ENCODE measurements at places on chromosomes 2 and 18.

GRCh38 chr2:60794271-60794863, 38.3 kb downstream of the PAPOLG start:
- no peak for DNase-seq

- no peak for DNase-seq
Measured at GRCh38 chr2:238507836-238508235, 81.1 kb downstream of the ASB1 start.

DNA sequence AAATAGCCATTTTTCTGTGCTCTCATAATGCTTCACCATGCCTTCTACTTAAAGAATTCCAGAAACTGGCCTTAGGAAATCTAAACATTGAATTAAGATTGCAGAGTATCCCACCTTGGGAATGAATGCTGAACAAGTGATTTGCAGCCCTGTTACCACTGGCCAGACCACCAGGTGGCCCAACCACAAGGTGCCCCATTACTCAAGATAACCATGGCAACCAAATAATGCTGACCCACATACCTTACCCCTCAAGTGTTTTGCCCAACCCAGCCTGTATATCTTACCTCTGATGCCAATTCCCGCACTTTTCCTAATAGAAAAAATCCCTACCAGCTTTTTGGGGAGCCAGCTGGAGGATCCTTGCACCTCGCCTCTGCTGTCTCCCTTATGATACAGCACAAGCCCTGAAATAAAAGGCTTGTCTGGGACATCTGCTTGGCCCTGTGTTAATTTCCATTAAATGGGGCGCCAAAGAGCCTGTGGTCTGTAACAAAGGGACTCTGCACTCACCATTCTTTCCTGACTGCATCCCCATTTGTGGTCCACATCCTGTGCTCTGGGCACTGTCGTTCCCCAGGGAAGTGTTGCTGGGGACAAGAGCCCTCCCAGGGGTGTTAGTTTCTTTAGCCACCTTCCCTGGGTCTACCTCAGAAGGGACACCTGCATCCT, 17.3 kb upstream of the KCNF1 start:
- DNase-seq: no peak

- no peak for DNase-seq
Measured at GRCh38 chr2:208359632-208359986, 47.0 kb upstream of the PTH2R start.

DNA sequence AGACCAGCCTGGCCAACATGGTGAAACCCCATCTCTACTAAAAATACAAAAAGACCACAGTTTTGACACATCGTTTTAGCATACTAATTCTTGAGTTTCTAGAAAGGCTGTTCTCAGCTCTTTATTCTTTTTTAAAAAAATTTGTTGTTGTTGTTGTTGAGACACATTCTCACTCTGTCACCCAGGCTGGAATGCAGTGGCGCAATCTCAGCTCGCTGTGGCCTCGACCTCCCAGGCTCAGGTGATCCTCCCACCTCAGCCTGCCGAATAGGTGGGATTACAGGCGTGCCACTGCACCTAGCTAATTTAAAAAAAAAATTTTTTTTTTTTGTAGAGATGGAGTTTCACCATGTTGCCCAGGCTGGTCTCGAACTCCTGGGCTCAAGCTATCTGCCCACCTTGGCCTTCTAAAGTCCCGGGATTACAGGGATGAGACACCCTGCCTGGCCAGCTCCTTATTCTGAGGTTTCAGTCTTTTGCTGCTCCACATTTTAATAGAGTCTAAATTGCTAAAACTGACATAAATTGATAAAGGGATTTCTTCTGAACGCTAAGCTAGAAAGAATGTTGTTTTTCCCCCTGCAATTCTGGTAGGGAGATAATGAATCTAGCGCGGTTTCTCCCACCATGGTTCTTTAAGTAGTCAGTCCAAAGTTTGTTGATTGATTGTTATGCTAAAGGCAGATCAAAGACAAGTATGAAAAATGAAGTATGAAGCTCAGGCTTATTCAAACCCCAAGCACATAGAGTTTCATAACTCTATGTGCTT, 32.6 kb upstream of the CABLES1 start:
- DNase-seq: no peak

DNA sequence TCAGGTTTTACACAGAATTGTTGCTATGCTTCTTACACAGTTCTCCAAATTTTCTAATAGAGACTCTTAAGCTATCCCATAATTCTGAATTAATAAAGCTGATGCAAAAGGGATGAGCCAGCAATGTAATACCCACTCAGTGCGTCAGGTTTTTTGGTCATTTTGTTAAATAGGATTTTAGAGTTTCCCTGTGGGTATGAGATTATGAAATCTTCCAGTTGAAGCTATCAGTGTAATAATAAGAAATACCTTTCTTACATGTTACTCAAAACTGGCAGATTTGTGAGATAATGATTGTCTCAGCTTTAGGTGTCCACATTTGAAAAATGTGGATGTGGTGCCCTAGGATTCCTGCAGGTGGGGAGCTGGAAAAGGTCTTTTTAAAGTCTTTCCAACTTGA, 44.5 kb downstream of the SOCS6 start:
- no peak for DNase-seq

DNA sequence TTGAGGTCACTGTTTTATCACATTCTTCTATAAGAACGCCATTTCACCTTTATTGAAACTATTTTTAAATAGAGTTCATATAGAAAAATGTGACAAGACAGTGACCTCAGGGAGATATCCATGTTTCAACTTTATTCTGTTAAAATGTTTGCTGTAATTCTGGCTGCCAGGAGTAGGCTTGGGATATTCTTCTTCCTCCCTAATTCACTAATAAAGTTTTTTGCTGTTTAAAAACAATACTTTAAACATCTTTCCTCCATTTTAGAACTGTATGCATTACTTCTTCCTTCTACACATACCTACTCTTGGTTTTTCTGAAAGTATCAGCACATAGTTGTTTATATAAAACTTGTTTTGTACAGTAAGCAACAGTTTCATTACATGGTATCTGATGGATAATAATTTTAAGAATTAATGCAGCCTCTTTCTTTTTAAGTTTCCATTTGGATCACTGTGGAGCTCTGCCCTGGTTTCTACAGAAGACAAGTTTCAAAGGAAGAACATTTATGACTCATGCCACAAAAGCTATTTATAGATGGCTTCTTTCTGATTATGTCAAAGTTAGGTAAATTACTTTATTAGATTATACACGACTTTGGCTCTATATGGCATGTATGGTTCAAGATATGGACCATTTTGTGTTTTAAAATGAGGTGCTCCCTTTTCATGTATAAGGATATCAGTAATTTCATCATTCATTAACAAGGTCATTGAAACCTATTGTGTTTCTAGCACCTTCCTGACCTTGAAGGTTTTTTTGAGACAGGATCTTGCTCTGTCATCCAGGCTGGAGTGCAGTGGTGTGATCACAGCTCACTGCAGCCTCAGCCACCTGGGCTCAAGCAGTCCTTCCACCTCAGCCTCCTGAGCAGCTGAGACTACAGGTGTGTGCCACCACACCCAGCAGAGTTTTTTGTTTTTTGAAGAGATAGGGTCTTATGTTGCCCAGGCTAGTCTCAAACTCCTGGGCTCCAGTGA, 7.2 kb downstream of the CPSF3 start:
- DNase-seq: no peak

DNA sequence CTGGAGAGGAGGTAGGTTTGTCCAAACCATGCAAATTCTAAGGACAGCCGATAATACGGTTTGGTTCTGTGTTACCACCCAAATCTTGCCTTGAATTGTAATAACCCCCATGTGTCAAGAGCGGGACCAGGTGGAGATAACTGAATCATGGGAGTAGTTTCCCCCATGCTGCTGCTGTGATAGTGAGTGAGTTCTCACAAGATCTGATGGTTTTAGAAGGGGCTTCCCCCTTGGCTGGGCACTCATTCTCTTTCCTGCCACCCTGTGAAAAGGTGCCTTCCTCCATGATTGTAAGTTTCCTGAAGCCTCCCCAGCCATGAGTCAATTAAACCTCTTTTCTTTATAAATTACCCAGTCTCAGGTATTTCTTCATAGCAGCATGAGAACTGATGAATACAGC, 295.2 kb downstream of the NBAS start:
- DNase-seq: no peak

- no peak for DNase-seq
Measured at GRCh38 chr2:139885921-139886498, 1105.8 kb upstream of the NXPH2 start.
